Mucosa of gallbladder (tissue), 1 donor: ENCODE measurements at places on chromosomes 2 and 18. TPM values are rescaled to one million over a fixed set of nuclear protein-coding genes. Genes with fewer than 3 reads are reported as not detected.
A peak's percentile ranks its signal among the peaks of the same experiment; 100 is the strongest.

GRCh38 chr2:124810132-124810531, 785.0 kb downstream of the CNTNAP5 start:
- DNase-seq: peak; percentile 52

Gene IL36RN
- not detected for total RNA-seq

DNA sequence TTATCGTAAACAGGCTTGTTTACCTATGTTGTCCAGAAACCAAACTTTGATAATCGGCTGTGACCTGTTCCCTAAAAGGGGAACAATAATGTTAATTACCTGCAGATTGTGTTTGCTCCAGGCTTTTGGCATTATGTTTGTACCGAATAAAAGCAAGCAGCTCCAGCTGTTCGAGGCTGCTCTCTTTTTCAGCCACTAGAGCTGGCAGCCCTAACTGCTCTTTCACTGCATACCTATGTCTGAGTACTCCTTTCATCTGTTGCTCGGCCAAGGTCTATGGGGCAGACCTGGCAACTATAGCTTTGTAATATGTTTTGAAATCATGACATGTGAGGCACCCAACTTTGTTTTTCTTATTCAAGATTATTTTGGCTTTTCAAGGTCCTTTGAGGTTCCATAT, 77.8 kb upstream of the EHBP1 start:
- DNase-seq: no peak

Gene TRIM43
- total RNA-seq: not detected

GRCh38 chr2:121529439-121530211, 1.1 kb upstream of the RNU4ATAC start:
- peak; percentile 23 for DNase-seq

GRCh38 chr2:145288650-145289496, 769.0 kb upstream of the ZEB2 start:
- DNase-seq: no peak

DNA sequence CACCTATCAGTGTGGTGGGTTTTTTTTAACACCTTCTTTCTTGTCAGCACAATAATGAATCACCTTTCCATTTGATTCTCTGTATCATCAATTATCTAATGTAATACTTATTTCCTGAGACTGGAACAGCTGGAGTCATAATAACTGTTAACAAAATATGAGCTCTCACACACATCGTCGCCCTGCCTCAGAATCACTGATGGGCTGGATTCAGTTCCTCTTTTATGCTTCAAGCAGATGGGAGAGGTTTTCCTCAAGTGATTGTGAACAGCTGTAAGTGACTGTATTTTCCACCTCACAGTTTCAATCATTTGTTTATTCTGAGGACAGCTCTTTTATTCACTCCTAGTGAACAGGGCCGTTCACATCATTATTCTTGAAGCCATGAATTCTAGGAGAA, 330.2 kb downstream of the DSC3 start:
- no peak for DNase-seq

- DNase-seq: no peak
Measured at GRCh38 chr2:219638948-219639755, 11.7 kb downstream of the SLC4A3 start.

- no peak for DNase-seq
Measured at GRCh38 chr2:37753758-37754157, 82.3 kb upstream of the CDC42EP3 start.

Gene RDH14
- total RNA-seq: 25.8 TPM

DNA sequence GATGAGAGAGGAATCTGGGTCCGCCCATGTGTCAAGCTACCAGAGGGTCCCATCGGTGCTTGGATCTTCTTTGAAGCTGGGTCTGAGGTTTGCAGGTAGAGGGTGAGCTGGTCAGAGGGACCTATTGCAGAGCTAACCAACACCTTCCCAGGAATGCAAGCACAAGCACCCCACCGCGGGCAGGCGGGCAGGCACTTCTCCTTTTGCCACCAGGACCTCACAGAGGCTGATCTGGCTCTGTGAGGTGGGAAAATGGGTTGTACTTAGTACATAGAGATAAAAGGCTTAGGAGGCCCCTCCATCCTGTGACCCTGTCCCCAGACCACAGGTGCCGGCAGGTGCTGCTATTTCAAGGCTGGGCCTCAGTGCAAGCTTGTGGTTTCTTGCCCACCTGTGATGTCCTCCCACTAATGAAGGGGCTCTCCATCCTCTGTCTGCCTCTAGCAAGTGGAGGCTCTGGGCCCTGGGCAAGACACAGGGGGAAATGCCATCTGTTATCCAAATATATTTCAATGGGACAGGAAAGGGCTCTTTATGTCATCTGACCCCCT, 31.4 kb upstream of the IL37 start:
- DNase-seq: no peak

DNA sequence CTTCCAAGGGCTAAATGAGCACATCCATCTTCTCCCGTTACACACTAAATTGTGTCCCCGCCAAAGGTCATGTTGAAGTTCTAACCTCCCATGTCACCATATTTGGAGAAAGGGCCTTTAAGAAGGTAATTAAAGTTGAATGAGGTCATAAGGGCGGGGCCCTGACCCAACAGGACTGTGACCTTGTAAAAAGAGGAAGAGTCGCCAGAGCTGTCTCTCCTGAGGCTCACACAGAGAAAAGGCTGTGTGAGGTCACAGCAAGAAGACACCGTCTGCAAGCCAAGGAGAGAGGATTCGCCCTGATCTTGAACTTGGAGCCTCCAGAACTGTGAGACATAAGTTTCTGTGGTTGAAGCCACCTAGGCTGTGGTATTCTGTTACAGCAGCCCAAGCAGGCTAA, 24.1 kb downstream of the TRABD2A start:
- DNase-seq: no peak

Gene TMEFF2
- total RNA-seq: 12.8 TPM

- DNase-seq: no peak
Measured at GRCh38 chr2:89767572-89768435, 1076.3 kb downstream of the RPIA start.

- DNase-seq: no peak
Measured at GRCh38 chr2:47061944-47062678, 93.0 kb downstream of the STPG4 start.

- no peak for DNase-seq
Measured at GRCh38 chr2:176114120-176114929, 2.3 kb upstream of the HOXD10 start.

Gene ID2
- 208 TPM for total RNA-seq

- no peak for DNase-seq
Measured at GRCh38 chr2:108923019-108923700, 65.9 kb downstream of the EDAR start.

Gene HSPD1
- 221 TPM for total RNA-seq

DNA sequence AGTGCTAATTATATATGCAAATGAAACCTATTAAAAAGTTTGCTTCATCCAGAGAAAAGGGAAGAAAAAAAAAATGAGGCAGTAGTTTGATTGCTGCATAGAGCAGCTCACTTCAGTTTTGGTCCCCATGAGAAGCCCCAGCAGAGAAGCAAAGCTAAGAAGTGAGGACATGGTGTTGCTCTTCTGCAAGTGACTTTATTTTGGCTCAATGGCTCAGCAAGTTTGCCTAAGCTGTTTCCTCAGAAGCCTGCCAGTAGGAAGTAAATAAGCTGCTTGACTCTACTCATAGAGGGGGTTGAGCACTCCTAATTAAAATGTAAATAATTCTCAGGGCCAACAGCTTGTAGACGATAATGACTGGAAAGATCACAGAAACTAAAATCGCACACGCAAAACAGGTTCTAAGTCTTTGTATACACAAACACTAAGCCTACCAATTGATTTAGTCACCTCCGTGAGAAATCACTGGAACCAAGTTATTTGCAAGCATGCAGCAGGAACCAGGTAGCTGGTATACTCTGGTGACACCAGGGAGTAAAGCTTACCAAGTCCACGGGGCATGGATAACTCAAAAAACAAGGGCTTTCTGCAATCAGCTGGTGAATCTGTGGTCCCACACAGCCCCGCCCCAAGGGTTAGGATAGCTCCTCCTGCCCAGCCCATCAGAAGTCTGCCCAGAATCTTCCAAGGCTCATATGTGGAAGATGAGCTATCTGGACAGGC, 39.7 kb upstream of the NABP1 start:
- DNase-seq: no peak

DNA sequence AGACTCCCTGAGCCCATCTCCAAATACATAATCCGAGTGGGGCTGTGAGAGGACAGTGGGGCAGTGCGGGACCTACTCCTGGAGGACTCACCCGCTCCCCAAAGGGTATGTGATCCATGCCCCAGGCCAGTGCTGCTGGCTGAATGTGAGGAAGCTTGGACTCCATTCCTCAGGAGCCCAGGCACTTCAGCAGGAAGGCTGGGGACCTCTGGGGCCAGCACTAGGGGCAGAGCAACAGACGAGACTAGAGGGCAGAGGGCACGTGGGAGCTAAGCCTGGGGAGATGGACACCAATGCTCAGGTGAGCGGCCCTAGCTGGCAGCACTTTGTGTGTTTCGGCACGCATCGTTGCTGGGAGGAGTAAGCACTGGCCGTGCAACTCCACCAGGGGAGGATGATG, 84.9 kb downstream of the MALT1 start:
- no peak for DNase-seq

DNA sequence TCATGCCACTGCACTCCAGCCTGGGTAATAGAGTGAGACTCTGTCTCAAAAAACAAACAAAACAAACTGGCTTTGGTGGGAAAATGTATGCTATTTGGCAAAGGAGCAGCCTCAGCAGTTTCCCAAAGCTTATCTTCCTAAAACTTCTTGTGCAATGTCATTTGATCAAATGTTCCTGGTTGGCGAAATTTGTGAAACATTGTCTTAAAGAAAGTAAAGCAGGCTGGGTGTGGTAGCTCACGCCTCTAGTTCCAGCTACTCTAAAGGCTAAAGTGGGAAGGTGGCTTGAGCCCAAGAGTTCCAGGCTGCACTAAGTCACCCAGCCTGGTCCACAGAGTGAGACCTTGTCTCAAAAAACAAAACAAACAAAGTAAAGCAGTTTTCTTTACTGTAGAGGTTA, 17.3 kb upstream of the TAF4B start:
- no peak for DNase-seq

DNA sequence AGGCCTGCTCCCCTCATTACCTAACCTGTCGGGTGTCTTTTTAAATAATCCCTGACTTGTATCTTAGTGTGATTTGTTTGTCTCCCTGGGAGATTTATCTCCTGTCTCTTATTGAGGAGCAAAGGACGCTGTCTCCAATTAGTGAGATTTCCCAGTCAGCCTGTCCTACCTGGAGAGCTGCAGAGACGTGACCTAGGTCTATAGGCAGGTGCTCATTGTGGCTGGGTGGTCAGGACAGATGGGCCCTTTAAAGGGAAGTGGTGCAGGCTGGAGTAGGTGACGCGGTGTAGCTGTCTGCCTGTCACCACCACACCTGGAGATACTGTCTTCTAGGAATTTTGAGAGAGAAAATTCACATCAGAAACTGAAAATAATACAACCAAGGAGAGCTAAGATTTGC, 28.0 kb downstream of the PLB1 start:
- no peak for DNase-seq

Gene KCNG2
- total RNA-seq: not detected
